ENCODE measurements at places on chromosomes 3 and 15. TPM values are rescaled to one million over a fixed set of nuclear protein-coding genes. Genes with fewer than 3 reads are reported as not detected.

SEMA3G gene
- total RNA-seq = 18.6 TPM

LRTM1 gene
- total RNA-seq = not detected

ANO10 gene
- total RNA-seq = 26.7 TPM

GRCh38 chr3:51510996-51511395 is 11.2 kb upstream of the DCAF1 start:
- no peak for DNase-seq

GRCh38 chr3:104896624-104897023 is 470.1 kb upstream of the ALCAM start:
- DNase-seq = no peak

DNA sequence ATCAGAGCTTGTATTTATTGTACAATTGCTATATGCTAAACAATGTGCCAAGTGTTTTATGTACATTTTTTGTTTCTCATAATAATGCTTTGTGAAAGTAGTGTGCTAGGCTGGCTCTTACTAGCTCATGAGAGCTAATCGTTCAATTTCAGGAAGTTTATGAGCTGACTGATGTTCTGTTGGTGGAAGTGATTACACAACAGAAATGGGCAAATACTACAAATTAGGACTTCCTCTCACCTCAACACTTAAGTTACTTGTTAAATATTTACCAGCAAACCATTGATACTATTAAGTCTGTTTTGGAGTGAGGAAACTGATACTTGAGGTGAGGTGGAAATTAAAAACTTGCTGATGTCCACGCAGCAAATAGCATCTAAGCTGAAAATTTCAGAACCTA is 32.3 kb downstream of the SLC9C1 start:
- no peak for DNase-seq

GRCh38 chr3:151198849-151199248 is 4.2 kb downstream of the GPR171 start:
- DNase-seq = no peak
